ENCODE measurements at places on chromosomes 3 and 15. TPM values are rescaled to one million over a fixed set of nuclear protein-coding genes. Genes with fewer than 3 reads are reported as not detected.

IVD gene
- 42.4 TPM for total RNA-seq

SLC35G2 gene
- 5.9 TPM for total RNA-seq

PLA2G4E gene
- total RNA-seq, result not detected

CCR8 gene
- not detected for total RNA-seq

LYZL4 gene
- total RNA-seq, result not detected

SI gene
- total RNA-seq, result not detected

STT3B gene
- total RNA-seq, result 79.4 TPM

MINAR1 gene
- 1.0 TPM for total RNA-seq

PLA2G4D gene
- total RNA-seq, result not detected

FSIP1 gene
- 0.17 TPM for total RNA-seq

RBPMS2 gene
- 0.59 TPM for total RNA-seq

DUOXA2 gene
- not detected for total RNA-seq

THBS1 gene
- total RNA-seq, result 99.2 TPM

GCNT3 gene
- not detected for total RNA-seq

CNTN6 gene
- total RNA-seq, result not detected

CCDC54 gene
- total RNA-seq, result not detected

CACNA1D gene
- total RNA-seq, result under 0.01 TPM

CFAP100 gene
- total RNA-seq, result not detected

AHSG gene
- total RNA-seq, result not detected

CFAP91 gene
- total RNA-seq, result 0.50 TPM

BLM gene
- 8.4 TPM for total RNA-seq

ARNT2 gene
- total RNA-seq, result 8.4 TPM

XCR1 gene
- not detected for total RNA-seq

LXN gene
- 75.5 TPM for total RNA-seq

PRTG gene
- 4.2 TPM for total RNA-seq

NMNAT3 gene
- 0.84 TPM for total RNA-seq

UPK1B gene
- total RNA-seq, result not detected

SLC12A8 gene
- total RNA-seq, result 6.2 TPM

TERC gene
- 92.2 TPM for total RNA-seq

CCRL2 gene
- not detected for total RNA-seq

EXD1 gene
- total RNA-seq, result not detected

GRM2 gene
- total RNA-seq, result under 0.01 TPM

FEZF2 gene
- not detected for total RNA-seq

FILIP1L gene
- 12.6 TPM for total RNA-seq

SEMA6D gene
- 1.8 TPM for total RNA-seq

CIDEC gene
- total RNA-seq, result 0.15 TPM

BCHE gene
- 10.0 TPM for total RNA-seq

HDC gene
- total RNA-seq, result not detected

TMEM158 gene
- 40.4 TPM for total RNA-seq

CTXND1 gene
- not detected for total RNA-seq

SPINT1 gene
- 2.5 TPM for total RNA-seq

NAALADL2 gene
- total RNA-seq, result 1.0 TPM

TRH gene
- not detected for total RNA-seq

TEX55 gene
- not detected for total RNA-seq

PLXND1 gene
- total RNA-seq, result 56.7 TPM

Measured in bronchus fibroblast of lung (primary cell).